ENCODE measurements at places on chromosomes 16 and 17. TPM values are rescaled to one million over a fixed set of nuclear protein-coding genes. Genes with fewer than 3 reads are reported as not detected.

Gene CLEC10A
- total RNA-seq, result 1.8 TPM

Gene VTN
- total RNA-seq, result not detected

Gene ZDHHC1
- 6.4 TPM for total RNA-seq

Gene TPSG1
- not detected for total RNA-seq

Gene GAST
- total RNA-seq, result not detected

All from dermis microvascular lymphatic vessel endothelial cell (primary cell).